ENCODE measurements at places on chromosomes 1 and 21. TPM values are rescaled to one million over a fixed set of nuclear protein-coding genes. Genes with fewer than 3 reads are reported as not detected.

Gene PITHD1
- total RNA-seq: 42.3 TPM

Gene CD2
- not detected for total RNA-seq

Gene RHOU
- total RNA-seq: 0.24 TPM

Gene NEGR1
- total RNA-seq: 5.3 TPM

Data from RPMI7951 (cell line).